ENCODE measurements at places on chromosomes 3 and 15.

- DNase-seq = no peak
These were observed 39.1 kb downstream of the SYNM start for GRCh38 chr15:99143655-99144610.

- DNase-seq = no peak
These were observed 70.8 kb downstream of the ADAM10 start for GRCh38 chr15:58678683-58679082.

- no peak for DNase-seq
These were observed 86.7 kb downstream of the FAM43A start for GRCh38 chr3:194772241-194773000.

GRCh38 chr3:194139071-194139813 is 3.3 kb downstream of the HES1 start:
- no peak for DNase-seq

- no peak for DNase-seq
These were observed 237.6 kb upstream of the CHRNA7 start for GRCh38 chr15:31792611-31793199.

- DNase-seq = no peak
These were observed 153.4 kb downstream of the LMLN start for GRCh38 chr3:198113206-198114053.

- DNase-seq = no peak
These were observed 541.1 kb downstream of the AGBL1 start for GRCh38 chr15:86620641-86621349.

DNA sequence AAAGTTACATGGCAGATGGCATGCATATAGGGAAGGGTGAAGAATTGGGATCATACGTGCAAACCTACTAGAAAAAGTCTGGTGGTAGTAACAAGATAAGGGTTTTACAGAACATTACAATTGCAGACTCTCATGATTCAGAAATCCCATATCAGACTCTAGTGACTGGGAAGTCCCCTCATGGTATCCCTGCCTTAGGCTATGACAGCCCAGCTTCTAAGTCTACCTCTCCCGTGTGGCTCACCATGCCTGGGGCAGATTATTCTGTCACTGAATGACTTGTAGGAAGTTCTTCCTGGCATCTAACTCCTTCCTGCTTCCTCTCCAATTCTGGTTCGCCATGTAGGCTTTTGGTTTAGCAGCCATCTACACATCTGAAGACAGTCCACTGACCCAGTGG is 5.7 kb upstream of the SLC6A11 start:
- DNase-seq = no peak

GRCh38 chr15:77311618-77312398 is 108.1 kb downstream of the PEAK1 start:
- no peak for DNase-seq

- DNase-seq = no peak
These were observed 70.3 kb upstream of the GALNT15 start for GRCh38 chr3:16104156-16104555.

DNA sequence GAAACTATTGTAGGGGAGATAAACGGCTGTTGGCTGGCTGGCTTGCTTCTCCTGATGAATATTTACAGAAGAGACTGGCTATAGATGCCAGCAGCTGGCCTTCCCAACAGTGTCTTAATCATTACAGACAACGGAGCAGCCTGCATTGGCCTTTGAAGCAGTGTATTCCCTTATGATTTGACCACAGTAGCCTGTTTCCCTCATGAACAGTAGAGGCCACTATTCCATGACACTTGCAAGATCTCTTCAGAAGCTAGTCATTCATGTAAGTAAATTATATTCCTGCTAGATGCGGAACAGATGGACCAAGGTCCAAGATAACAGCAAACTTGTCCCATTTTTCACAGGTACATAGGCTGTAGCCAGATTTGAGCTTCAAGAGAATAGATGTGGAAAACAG is 47.3 kb downstream of the TMCO5A start:
- no peak for DNase-seq

DNA sequence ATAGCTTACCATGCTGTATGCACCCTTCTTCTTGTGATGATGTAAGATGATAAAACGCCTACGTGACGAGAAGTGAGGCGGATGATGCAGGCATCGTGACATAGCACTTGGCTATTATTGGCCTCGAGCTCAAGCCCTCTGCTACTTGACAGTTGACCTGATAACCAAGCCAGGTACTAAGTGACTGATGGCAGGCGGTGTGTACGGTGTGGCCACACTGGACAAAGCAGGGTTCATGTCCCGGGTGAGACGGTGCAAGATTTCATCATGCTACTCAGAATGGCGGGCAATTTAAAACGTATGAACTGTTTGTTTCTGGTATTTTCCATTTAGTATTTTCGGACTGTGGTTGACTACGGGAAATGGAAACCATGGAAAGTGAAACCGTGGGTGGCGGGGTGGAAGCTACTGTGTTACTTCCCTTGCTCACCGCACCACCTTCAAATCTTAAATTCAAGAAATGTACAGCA is 57.7 kb downstream of the SLC12A8 start:
- DNase-seq = no peak

GRCh38 chr3:99529265-99529664 is 109.1 kb upstream of the COL8A1 start:
- DNase-seq = no peak

- no peak for DNase-seq
These were observed 71.5 kb downstream of the FOXP1 start for GRCh38 chr3:71512000-71512399.

- DNase-seq = no peak
These were observed 6.7 kb downstream of the OTOL1 start for GRCh38 chr3:161503271-161503670.

DNA sequence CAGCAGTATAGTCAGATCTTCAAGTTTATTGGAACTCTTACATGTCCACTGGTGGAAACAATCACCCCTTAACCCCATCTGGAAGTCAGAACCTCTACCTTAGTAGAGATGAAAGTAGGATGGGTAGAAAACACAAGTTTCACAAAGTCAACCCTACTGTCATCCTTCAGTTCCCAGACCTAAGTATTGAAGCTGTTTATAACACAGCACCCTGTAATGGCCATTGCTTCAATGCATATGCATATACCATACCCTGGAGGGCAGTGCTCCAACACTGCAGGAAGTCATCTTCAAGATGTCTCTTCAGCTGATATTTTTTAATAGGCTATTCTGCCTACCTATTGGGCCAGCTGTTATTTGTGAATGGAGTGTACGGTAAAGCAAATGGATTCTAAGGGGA is 241.3 kb downstream of the UBE2E2 start:
- DNase-seq = no peak

- no peak for DNase-seq
These were observed at the start of gene C3orf52 for GRCh38 chr3:112086076-112086854. C3orf52 (plus strand) TSS chr3:112086389; CDS start chr3:112086408, 19 bp downstream.

DNA sequence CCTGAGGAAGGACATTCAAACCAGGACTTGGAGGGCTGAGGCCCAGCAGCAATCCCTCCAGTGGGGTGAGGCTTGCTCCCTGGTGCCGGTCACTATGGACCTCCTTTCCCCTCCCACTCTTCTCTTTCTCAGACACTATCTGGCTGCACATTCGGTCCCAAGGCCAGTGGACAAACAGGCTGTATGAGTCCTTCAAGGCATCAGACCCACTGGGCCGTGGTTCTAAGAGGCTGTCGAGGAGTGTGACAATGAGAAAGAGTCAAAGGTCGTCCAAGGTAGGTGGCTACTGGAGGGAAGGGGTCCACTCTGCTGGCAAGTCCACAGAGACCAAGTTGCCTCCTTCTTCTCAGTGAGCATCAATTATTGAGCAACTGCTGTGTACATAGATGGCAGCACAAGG is 28.0 kb downstream of the NOX5 start:
- DNase-seq = no peak

DNA sequence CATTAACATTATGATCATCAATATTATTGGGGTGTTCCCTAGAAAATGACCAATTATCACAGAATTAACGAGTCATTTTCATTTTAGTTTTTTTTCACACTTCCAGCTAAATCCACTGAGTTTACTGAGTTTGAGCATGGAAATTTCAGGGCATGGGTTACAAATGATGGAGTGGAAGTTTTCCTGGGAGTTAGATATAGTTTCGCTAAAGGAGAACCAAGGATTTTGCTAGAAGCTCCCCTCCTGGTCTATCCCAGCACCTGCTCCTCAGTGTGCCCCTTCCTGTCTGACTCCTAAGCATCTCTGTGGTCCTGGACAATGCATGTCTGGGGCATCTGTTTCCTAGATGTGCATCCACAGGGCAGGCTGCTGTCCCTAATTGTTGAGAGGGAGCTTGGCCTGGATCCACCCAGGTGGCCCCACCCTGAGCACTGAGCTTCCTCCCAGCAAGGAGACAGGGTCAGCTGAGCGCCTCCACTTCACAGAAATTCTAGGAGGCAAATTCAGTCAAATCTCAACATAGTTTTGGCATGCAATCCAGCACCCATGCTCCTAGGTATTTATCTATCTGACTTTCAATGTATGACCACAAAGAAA is 102.3 kb upstream of the GOLGA6L6 start:
- DNase-seq = no peak

GRCh38 chr3:31572236-31573004 is 39.7 kb downstream of the STT3B start:
- no peak for DNase-seq

GRCh38 chr3:115857518-115858136 is 234.3 kb downstream of the GAP43 start:
- no peak for DNase-seq

- DNase-seq = no peak
These were observed 541 bp upstream of the SLC6A11 start for GRCh38 chr3:10815487-10815886.

DNA sequence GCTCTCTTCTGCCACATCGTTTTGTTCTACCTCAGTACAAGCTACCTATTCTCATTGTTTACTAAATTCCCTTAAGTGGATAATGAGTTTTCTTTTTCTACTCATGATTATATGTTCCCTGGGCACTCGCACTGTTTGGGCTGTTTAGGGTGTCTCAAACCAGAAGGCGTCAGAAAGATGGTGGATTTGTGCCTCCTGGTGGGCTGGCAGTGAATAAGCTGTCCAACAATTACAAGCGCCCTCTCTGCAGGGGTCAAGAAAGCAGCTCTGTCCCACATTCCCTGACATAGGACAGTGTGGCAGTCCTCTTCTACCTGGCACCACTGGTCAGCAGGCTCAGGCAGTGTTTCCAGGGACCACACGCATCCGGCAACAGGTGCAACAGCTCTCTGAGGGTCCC is 173.4 kb upstream of the PPP2R3A start:
- no peak for DNase-seq

GRCh38 chr3:160830796-160831195 is 74.8 kb downstream of the PPM1L start:
- no peak for DNase-seq

GRCh38 chr15:53102483-53102882 is 312.3 kb upstream of the ONECUT1 start:
- DNase-seq = no peak

DNA sequence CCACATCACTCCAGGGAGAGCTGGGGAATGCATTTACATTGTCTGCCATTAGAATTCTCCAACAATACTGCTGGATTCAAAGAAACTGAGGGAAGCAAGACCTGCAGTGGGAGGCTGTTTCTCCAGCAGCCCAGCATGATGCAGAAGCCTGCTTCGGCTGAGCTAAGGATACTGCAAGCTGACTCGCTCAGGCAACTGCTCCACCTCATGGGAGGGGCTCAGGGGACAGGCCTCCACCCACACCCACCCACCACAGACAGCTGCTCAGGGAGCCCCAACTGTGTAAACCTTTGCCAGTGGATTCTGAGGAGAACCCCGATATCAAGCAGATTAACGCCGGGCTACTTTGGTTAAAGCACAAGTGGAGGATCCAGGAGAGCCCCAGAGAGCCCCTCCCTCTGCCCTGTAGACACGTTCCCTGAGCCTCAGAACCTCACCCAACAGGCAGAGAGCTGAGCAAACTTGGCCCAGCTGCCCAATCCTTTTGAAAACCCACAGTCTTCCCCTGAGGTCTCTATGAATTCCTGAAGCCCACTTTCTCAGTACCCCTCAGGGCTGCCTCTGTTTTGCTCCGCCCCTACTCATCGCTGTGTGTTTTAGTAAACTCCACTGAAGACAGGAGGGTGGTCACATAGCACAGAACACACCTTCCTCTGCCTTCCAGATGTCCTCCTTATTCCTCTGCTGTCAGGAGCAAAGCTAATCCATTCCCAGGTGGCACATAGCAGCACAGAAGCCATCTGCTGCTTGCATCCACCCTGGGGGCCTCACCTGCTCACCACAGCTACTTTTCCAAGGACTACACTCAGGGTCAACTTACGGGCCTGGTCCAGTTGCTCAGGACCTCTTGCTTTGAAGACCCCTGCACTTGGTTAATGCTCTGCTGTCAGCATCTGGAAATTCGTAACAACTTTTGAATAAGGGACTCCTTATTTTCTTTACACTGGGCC is 269.0 kb downstream of the ABHD5 start:
- DNase-seq = no peak

GRCh38 chr3:190552969-190553759 is 39.3 kb downstream of the IL1RAP start:
- DNase-seq = no peak
